NCI-H1694 treated with DMSO at 0.1 percent for 48 hours (cell line): ENCODE measurements at places on chromosomes 3 and 15.

GRCh38 chr15:90862964-90863778 is 5.2 kb upstream of the FURIN start:
- DNase-seq = no peak

DNA sequence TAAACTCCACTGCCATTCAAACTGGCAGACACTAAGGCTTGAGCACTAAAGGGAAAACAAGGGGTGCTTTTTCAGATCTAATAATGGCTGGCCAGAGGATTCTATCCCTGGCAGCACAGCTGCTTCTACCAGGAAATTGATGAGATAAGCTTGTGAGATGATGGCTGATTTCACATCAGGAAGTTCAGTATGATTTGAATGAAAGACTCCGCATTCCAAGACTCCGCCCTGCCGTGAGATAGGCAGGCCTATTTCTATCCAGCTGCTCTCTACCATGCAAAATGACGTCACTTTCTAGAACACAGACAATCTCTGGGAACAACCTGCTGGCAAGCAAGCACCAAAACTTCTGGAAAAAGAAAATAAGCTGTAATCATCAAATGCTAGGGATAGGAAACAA is 171.8 kb downstream of the WDR76 start:
- no peak for DNase-seq

DNA sequence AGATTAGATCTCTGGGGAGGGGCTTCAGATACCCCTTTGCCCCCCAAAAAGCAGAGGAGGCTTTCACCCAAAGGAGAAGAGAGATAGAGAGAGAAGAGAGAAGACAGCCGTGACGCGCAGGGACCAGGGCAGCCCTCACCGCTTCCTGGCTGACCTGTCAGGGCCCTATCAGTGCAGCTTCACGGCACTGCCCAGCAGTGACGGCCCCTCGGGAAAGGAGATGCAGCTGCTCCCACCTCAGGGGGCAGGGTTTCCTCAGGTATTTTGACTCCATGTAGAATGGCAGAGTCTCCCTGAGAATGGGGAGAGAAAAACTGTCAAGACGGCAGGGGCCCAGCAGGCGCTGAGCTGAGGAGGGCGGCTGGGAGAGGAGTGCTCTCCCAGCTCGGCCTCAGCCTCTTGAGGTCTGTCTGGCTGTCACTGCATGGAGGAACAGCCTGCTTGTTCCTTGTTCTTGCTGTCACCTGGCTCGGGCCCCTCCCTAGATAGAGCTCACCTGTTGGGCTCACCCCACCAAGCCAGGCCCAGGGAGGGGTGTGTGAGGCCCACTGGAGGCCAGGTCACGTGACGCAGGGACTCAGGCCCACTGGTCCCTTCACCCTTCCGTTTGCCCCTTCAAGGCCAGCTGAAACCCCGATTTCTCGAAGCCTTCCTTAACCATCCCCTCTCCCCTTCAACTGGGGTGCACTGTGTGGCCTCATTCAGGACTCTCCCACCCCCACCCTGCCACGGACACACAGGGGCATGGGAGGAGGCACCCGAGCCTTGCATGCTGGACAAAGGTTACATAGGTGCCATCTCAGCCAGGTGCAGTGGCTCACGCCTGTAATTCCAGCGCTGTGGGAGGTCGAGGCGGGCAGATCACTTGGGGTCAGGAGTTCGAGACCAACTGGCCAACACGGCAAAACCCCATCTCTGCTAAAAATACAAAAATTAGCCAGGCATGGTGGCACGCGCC is 28.2 kb downstream of the LOXL1 start:
- DNase-seq = no peak

- DNase-seq = no peak
Observed at GRCh38 chr15:39434751-39435238, 146.1 kb upstream of the THBS1 start.

GRCh38 chr15:71325481-71325880 is 210.2 kb downstream of the THSD4 start:
- no peak for DNase-seq

- no peak for DNase-seq
Observed at GRCh38 chr3:33807191-33807590, 8.8 kb downstream of the PDCD6IP start.

- no peak for DNase-seq
Observed at GRCh38 chr15:79283252-79284048, 928 bp downstream of the ANKRD34C start.
